ENCODE measurements at places on chromosomes 16 and 17.

DNA sequence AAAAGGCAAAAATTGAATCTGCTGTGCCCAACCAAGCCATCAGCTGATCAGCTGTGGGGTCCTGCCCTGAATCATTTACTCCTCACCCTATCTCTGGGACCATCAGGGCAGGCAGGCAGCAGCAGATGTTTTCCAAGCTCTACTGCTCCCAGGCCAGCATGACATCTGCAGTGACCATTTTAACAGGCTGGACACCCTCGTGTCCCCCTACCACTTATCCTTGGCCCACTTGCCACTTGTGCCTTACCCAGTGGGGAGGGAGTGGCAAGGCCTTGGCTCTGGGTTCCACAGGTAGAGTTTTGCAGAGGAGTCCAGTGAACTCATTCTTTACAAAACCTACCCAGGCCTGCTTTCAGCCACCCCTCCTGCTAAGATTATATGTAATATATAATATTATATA is 12.0 kb upstream of the CA4 start:
- DNase-seq, result no peak

DNA sequence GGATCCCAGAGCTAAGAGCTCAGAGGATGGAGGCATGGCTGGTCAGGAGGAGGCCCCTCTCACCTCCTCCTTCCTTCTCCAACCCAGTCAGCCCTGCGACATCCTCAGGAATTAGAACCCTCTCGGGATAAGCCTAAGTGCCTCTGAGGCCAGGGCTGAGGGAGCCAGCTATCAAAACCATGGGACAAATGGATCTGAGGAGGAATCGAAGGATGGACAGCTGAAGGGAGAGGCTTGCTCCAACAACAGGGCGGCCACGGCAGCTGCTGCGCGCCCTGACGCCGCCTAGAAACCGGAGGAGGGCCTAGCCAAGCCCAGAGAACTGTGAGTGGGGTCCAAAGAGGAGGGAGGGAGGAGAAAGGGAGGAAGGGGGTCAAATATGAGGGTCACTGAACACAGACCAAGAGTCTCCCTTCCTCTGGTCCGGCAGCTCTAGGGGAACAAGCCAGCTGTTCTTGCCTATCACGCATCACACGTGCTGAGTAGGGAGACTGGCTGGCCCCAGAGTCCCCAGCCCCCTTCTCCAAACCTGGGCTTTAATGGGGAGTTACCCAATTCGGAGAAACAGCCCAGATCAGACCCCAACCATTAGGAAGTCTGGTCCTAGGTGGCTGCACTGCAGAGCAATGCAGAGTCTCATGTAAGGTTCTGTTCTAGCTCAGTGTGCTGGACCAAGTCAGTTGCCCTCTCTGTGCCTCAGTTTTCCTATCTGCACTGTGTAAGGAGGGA is 5.9 kb upstream of the HOXB13 start:
- no peak for DNase-seq

DNA sequence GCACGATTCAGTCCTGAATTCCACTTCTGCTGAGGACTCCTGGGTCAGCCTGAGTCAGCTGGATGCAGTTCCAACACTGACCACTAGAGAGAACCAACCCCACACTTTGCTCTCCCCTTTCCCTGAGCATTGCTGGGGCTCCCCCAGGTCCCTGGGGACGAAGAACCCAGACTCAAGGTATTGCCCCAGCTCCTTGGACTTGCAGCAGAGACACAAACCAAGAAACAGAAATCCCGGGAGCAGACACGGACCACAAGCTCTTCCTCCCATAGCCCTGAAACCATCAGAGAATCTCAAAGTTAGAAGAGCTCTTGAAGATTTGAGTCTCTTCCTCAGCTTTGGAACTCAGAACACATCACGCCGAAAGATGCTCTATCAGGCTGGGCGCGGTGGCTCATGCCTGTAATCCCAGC is 678 bp upstream of the GH1 start:
- peak; percentile 81 for DNase-seq

GRCh38 chr17:72616447-72616846 is 476.0 kb downstream of the SLC39A11 start:
- no peak for DNase-seq

DNA sequence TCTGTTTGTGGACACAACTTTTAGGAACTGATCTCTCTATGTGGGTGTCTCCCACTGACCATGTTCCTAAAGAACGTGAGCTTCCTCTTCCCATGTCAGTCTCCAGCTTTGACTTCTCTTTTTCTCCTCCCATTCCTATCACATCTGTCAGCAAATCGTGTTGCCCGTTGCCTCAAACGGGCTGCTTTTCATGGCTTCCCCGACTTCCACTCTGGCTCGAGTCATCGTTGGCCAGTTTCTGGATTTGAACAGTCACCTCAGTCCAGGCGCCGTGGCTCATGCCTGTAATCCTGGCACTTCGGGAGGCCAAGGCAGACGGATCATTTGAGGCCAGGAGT is 5.4 kb downstream of the ABCC1 start:
- no peak for DNase-seq

GRCh38 chr17:45038728-45039634 is 12.5 kb downstream of the DCAKD start:
- DNase-seq, result no peak

DNA sequence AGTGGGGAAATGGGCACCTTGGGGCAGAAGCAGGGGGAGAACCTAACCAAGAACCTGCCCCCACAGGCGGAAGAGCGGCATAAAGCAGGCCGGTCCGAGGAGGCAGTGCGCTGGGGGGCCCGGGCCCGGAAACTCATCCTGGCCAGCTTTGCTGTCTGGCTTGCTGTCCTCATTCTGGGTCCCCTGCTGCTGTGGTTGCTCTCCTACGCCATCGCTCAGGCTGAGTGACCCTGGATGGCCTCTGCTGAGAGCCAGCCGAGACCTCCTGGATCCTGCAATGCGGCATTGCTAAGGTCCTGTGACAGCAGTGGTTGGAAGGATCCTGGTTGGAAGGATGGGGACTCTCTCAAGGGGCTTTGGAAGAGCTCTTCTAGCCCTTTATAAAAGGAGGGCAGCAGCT is 4.5 kb upstream of the PHKG2 start:
- DNase-seq, result no peak

DNA sequence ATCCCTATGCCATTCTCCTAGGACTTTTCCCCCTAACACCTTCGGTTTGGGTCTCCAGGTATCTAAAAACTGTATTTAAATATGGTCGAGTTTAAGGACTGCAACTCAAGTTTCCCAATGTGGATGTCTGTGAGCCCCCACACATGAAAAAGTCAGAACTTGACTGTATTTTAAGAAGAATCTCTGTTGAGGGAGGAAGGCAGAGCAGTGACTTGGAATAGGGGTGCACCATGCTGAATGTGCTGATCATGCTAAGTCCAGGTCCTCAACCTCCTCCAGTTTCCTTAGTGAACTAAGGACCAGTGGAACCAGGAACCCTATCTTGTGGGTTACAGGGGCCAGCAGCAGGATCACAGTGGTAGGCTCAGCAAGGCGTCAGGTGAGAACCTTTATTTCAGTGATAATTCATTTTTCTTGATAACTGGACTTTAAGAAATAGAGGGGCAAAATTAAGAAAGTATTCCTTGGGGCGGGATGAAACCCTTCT is 19.5 kb downstream of the GRB7 start:
- DNase-seq, result no peak

DNA sequence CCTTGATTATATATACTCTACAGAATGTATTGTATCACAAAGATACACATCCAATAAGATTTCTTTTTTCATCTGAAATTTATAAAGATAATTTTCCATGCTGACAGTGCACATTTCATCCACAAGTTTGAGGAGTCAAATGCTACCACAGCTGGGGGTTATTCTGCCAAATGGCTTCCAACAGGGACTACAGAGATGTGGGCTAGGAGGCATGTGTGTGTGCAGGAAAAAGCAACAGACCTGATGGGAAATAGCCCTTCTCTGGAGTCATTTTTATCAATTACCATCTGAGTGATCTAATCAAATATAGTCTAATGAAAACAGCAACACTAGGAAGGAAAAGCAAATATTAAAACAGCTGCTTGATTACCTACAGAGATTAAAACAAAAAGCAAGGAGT is 290.5 kb downstream of the CEP112 start:
- DNase-seq, result no peak

- no peak for DNase-seq
Measured at GRCh38 chr17:31588512-31588911, 197.0 kb downstream of the RAB11FIP4 start.

DNA sequence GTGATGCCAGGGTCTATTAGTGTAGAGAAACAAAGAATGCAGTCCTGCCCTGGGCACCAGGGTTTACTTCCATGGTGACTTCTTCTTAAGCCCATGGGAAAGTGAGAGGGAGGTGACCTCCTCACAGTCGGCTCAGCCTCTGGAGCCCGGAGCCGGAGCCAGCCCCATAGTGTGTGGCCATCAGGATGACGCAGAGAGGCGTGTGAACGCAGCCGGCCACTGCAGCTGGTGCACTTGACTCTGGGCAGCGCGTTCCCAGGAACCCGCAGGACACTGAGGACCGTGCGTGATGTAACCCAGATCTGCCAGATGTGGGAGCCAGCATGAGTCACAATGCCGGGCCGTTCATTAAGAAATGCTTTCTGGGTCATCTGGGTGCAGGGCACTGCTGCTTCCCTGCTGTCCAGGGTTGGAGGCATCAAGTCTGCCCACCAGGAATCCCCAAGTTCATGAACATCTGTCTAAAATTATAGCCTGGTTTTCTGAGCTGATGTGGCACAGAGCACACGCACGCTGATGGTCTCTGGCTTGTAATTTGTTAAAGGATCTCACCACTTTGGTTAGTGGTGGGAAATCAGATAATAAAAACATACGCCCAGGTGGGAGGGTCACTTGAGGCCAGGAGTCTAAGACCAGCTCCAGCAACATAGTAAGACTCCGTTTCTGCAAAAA is 114.1 kb downstream of the PITPNC1 start:
- DNase-seq, result peak; percentile 47

DNA sequence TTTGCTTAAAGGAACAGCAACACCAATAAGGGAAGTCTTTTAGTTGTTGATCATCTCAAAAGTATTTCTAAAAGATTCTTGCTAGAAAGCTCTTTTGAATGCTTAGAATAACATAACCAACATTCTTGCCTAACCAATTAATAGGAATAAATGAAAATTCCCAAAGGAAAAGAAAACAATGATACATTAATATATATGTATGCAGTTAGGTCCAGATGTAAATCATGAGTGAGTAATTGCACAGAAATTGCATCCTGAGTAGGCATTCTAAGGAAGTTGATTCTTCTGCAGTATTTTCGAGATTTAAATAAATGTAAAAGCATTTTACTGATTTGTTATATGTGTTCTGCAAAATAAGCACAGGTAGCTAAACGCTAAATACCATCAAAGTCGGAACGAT is 22.1 kb downstream of the COX10 start:
- DNase-seq, result no peak

DNA sequence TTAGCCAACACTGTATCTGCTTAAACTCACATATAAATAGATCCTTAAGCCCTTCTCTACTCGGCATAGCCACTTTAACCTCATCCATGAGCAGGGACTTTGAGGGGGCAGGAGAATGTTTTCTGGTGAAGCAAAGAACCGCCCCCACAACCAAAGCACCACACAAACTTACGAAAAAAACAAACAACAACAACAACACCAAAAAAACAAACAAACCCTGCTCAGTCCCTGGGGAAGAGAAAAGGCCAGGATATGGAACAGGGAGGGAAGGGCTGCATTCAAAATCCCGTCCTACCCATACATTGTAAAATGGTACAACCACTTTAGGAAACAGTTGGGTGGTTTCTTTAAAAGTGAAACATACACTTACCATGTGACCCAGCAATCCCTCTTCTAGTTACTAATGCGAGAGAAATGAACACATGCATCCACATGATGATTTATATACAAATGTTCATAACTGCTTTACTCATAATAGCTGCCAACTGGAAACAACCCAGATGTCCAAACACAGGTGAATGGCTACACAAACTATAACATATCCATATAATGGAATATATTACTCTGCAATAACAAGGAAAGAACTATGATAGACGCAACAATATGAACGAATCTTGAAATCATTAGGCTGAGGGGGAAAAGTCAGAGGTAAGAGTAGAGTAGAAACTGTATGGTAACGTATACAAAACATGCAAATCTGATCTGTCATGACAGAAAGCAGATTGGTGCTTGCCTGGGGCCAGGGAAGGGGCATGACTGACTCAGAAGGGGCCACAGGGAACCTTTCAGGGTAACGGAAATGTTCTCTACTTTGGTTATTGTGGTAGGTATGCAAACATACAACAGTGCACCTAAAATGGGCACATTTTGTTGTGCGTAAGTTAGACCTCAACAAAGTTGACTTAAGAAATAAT is 37.7 kb upstream of the TOB1 start:
- no peak for DNase-seq

GRCh38 chr17:7538891-7539545 is 9.8 kb upstream of the TNFSF12 start:
- no peak for DNase-seq

- peak; percentile 34 for DNase-seq
Measured at GRCh38 chr16:66427871-66428681, 981 bp downstream of the BEAN1 start.

DNA sequence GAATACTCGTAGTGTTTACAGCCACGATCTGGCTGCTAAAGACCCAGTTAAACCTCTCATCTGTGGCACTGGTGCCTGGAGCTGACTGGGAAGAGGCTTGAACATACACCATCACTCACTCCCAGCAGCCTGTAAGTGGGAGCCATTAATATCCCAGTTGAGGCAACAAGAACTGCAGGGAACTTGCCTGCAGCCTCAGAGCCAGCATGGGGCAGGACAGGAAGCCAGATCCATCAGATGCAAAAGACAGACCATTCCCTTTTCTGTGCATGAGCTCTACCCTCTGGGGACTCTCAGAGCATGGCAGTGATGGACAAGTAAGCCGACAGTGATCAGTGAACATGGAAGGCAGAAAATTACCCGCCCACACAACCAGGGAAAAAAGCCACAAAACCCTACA is 91.8 kb downstream of the TMEM132E start:
- no peak for DNase-seq

DNA sequence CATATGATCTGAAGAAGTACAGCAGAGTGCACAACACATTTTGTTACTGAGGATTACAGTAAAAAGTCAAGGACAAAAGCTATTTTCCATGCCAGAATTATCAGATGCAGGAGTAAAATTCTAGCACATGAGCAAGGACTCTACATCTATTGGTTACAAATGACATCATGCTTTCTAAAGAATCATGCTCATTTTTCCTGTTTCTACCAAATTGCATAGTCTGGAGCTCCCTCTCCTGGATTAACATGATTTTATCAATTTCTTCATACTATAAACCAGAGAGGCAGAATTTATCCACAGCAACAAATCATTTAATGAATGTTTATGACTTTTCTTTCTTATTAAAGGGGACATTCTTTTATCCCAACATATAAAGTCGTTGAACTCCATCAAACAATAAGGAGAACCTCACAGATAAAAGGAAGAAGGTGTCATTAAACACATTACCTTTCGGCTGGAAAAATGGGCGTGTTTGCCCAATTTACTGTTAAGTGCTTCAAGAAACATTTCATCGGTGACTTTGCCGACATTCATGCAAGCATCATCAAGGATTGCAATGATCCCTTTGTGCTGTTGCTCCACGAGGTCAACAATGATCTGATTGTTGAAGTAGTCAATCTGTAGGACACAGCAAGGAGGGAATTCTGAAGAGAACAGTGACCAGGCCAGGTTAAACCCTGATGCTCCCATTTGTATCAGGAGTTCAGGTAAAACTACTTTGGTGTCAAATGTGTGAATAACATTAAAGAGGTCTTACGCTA is 121.7 kb downstream of the MYO1D start:
- DNase-seq, result no peak
